Right ventricle myocardium superior (tissue), 1 donor: ENCODE measurements at places on chromosomes 12 and 14. TPM values are rescaled to one million over a fixed set of nuclear protein-coding genes. Genes with fewer than 3 reads are reported as not detected.
A peak's percentile ranks its signal among the peaks of the same experiment; 100 is the strongest.

- DNase-seq, result no peak
These were observed 25.5 kb upstream of the FBXO34 start for GRCh38 chr14:55245657-55246268.

DNA sequence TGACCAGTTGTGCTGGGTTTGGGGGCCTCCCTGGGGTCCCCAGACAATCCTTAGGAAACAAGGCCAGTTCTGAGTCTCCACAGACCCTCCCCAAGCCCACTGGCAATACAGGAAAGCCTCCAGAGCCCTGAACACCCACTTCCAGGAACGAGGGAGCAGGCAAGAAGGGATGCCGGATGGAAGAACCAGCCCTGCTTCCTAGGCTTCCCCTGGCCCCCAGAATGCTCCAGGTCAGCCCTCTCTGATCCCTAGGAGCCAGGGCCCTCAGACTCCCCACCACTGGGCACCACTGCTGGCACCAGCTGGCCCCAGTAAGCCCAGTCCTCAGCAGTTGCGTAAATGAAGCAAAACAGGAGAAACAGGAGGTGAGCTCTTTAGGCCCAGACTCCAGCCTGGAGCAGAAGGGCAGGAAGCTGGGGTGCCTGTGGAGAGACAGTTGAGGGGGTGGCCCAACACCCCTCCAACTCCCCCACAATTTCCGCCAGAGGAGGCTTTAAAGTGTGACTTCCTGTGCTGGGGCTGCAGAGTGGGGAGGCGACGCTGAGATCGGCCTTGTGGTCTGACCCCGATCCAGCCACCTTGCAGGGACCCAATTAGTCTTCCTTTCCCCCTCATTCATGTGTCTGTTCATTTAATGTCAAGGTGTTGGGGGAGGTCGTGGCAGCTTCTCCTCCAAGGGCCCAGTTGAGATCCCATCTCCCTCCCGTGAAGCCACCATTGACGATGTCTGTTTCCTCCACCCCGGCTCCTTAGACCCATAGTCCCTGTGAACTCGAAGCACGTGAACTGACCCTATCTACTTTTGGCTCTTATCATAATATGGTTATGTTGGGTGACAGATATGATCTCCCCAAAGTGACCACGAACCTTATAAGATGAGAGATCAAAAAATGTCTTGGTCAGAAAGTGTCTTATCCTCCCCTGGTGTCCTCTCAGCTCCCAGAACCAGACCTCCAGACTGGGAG is 4.7 kb downstream of the TNFRSF1A start:
- DNase-seq, result peak; percentile 51

DNA sequence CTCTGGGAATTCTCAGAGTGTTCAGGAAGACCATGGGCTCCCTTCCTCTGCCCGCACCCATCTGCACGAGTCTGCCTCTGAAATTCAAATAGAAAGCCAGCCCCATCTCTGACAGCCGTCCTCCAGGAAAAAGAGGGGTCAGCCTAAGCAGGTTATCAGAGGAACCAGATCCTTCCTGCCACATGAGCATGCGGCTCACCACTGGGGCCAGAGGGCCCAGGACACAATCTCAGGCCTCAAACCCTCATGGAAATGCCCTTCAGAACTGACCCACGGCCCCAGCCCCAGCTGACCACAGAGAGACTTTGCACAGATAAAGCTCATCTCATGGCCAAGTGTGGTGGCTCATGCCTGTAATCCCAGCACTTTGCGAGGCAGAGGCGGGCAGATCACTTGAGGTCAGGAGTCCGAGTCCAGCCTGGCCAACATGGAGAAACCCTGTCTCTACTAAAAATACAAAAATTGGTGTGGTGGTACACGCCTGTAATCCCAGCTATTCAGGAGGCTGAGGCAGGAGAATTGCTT is 23.2 kb downstream of the PXN start:
- DNase-seq, result no peak

- no peak for DNase-seq
These were observed 19.2 kb downstream of the ITPR2 start for GRCh38 chr12:26813812-26814211.

DNA sequence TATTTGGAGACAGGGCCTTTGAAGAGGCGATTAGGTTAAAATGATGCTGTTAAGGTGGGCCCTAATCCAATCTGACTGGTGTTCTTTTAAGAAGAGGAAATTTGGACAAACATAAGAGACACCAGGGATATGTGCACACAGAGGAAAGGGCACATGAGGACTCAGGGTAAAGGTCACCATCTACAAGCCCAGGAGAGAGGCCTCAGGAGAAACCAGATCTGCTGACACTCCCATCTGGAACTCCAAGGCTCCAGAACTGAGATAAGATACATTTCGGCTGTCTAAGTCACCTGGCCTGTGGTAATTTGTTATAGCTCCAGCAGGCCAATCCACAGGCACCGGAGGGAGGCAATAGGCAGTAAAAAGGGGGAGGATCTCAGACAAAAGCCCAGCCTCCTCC is 48.6 kb downstream of the KICS2 start:
- DNase-seq, result no peak

Gene OR6C3
- not detected for total RNA-seq

DNA sequence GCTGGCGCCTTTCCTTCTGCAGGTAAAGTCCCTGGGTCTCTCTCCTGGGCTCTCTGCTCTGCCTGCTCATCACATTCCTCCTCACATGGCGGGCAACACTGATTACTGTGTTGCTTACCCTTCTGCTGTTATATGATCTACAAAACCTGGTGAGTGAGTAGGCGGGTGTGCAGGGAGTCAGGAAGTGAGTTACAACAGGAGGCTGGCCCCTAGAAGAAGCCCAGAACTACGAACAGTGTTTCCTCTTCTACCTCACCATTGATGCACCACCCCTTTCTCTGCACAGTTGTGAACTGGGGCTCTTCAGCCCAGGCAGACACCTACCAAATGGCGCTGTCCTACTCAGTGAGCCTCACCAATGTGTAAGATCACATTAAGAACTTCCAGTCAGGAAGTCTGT is 4.9 kb upstream of the KLHL33 start:
- DNase-seq, result no peak

GRCh38 chr14:52356025-52356424 is 41.9 kb downstream of the PTGER2 start:
- DNase-seq, result no peak

Gene USP44
- total RNA-seq, result 0.73 TPM

Gene PLA2G1B
- total RNA-seq, result not detected

DNA sequence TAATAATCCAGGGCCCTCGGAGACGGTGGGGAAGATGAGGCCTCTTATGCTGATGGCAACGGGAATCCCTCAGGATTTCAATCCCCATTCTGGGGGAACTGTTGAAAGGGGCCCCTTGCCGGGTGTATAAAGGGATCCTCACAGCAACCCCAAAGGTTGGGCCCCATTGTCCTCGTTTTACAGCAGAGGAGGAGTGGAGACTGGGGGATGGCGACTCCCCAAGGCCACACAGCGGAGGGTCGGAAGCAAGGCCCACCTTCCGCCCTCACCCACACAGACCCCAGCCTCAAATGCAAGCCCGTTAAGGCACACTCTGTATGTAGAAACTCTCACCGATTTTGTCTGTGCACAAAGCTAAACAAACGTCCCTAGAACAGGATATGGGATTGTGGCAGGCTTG is 327.9 kb upstream of the DIO3 start:
- DNase-seq, result no peak

Gene RTN1
- total RNA-seq, result 1.1 TPM

Gene PEX5
- total RNA-seq, result 34.1 TPM

Gene BCL2L14
- total RNA-seq, result not detected

- no peak for DNase-seq
These were observed 214.2 kb downstream of the ADAMTS20 start for GRCh38 chr12:43337571-43338444.

GRCh38 chr12:56591961-56592360 is 38.2 kb downstream of the BAZ2A start:
- no peak for DNase-seq

DNA sequence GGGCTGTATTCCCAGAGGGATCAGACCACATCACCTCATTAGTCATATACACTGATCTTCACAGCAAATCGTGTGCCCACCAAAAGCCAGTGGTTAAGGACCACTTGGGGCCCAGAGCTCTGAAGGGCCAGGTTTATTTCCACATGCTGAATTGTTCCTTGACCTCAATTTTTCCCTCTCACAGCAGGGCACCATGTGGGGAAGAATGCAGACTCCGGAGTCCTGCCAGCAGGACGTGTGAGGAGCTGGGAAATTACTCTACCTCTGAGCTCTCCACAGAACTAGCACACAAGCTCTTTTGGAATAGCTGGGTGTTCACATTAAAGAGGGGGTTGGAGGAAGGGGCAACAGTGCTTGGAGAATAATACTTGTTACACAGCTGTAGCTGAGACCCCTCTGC is 57.6 kb upstream of the SEL1L start:
- no peak for DNase-seq

GRCh38 chr14:79411403-79412174 is 799.7 kb downstream of the DIO2 start:
- no peak for DNase-seq

Gene NYNRIN
- 8.8 TPM for total RNA-seq

- DNase-seq, result no peak
These were observed 8.5 kb upstream of the LTBP2 start for GRCh38 chr14:74620497-74620921.

Gene NUAK1
- 33.6 TPM for total RNA-seq

- DNase-seq, result no peak
These were observed 258.7 kb downstream of the EMP1 start for GRCh38 chr12:13454991-13455777.

DNA sequence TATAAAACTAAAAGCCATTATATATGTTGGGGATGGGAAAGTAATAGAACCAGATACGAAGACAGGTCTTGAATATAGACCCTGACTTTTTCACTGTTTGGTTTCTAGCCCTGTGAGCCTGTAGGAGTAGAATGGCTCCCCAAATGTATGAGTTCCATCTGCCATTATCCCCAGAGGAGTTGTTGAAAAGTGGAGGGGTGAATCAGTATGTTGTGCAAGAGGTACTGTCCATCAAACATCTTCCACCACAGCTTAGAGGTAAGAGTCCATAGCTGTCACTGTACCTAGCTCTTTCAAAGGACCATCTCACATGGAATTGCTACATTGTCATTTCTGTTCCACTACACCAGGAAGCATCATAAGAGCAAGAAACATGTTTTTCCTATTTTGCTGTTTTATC is 1.1 kb downstream of the NCAPD2 start:
- DNase-seq, result no peak

Gene KRT75
- not detected for total RNA-seq

Gene AQP2
- not detected for total RNA-seq

Gene GPR132
- total RNA-seq, result 1.3 TPM

DNA sequence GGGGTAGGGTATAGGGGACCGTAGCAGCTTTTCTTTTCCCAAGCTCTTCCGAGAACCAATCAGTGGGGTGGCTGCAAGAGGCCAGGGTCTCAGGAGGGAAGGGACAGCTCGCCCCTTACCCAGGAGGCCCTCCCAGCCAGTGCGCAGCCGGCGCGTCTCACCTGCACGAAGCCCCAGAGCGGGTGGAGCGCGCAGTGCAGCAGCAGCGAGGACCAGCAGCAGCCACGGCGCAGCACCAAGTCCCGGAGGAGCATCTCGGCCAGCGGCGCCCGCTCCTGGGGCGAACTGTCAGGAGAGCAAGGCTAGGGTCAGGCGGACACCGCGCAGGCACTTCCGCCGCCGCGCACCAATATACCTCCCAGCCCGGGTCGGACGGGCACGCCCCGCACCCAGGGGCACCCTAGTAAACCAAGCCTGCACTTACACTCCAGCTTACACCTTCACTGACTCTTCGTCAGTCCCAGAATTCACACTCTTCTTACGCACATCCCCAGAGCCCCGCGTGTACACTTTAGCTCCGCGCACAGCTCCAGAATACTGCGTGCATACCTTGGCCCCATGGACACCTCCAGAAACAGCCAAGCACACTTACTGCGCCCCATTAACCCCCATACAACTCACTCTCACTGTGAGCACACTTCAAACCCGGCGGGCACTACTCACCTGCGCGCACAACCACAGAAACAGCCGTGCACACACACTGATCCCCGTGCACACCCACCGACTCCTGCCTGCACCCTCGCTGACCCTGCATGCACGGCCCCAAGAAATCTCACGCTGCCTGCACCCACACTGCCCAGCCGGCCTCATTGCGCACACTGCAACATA is 606 bp downstream of the PRIMA1 start:
- DNase-seq, result no peak

Gene DLGAP5
- 0.27 TPM for total RNA-seq

Gene DTX1
- total RNA-seq, result 1.6 TPM

DNA sequence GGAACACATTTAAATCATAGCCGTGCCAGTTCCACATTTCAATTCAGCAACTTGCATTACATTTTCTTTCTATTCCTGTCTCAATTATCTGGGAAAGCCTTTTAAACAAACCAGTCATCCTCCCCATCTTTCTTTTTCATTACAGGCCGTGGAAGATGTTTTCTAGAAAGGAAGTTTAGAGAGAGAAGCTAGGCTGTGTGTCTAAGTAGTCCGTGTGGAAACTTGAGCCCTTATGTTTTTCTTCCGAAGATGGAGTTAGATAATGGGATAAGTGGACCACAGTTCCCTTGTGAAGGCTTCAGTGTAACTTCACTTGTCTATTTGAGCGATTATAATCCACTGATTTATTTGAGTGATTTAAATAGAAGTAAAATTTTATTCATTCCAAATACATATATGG is 12.4 kb upstream of the PPM1H start:
- DNase-seq, result no peak

- DNase-seq, result no peak
These were observed 23.1 kb downstream of the MGAT4C start for GRCh38 chr12:86233126-86233525.

Gene NOVA1
- 2.4 TPM for total RNA-seq

Gene AVPR1A
- 1.5 TPM for total RNA-seq

Gene LMNTD1
- total RNA-seq, result not detected

DNA sequence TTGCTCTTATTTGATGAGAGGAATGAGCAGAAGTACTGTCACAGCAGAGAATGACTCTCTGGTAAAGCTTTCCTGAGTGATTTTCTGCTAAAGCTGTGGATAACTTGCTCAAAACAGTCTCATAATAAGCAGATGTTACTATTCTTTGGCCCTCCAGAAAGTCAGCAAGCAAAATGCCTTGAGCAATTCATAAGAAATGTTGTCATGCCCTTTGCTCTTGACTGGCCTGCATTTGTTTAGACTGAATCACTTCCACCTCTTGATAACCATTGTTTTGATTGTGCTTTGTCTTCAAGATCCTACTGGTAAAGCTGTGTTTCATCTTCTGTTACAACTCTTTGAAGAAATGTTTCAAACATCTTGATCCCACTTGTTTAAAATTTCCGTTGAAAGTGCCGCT is 457.9 kb upstream of the FOXG1 start:
- no peak for DNase-seq

GRCh38 chr14:70988452-70988851 is 81.2 kb downstream of the PCNX1 start:
- DNase-seq, result no peak

Gene SERPINA1
- total RNA-seq, result 5.0 TPM

Gene SERPINA10
- not detected for total RNA-seq

Gene GCN1
- 30.5 TPM for total RNA-seq

GRCh38 chr14:79293482-79294177 is 917.7 kb downstream of the DIO2 start:
- DNase-seq, result no peak

- DNase-seq, result no peak
These were observed 245.7 kb downstream of the KCNC2 start for GRCh38 chr12:74963867-74964331.

GRCh38 chr12:65500091-65500900 is 221.8 kb downstream of the MSRB3 start:
- DNase-seq, result no peak

Gene COCH
- 0.51 TPM for total RNA-seq
